ENCODE measurements at places on chromosomes 6 and 20. TPM values are rescaled to one million over a fixed set of nuclear protein-coding genes. Genes with fewer than 3 reads are reported as not detected.

- H3K4me1 ChIP-seq = peaks cover 33% of the 10 kb centered on the region
- H3K4me3 ChIP-seq = peak overlapping the region; percentile 98
- DNase-seq = peak; percentile 46
- peak overlapping the region; percentile 97 for H3K27ac ChIP-seq
- H3K27me3 ChIP-seq = peaks cover 5% of the 10 kb centered on the region
- H3K36me3 ChIP-seq = peaks cover 9% of the 10 kb centered on the region
Observed at GRCh38 chr6:45420083-45420908, 42.6 kb upstream of the SUPT3H start.

- peaks cover 7% of the 10 kb centered on the region for H3K36me3 ChIP-seq
- H3K4me3 ChIP-seq = no peak overlapping the region
- peaks cover 10% of the 10 kb centered on the region for H3K4me1 ChIP-seq
- H3K27me3 ChIP-seq = no peaks in the 10 kb centered on the region
- DNase-seq = no peak
Observed at GRCh38 chr6:107290491-107290890, 168.9 kb downstream of the PDSS2 start.

- H3K4me3 ChIP-seq = no peak overlapping the region
- peaks cover 2% of the 10 kb centered on the region for H3K36me3 ChIP-seq
- no peaks in the 10 kb centered on the region for H3K4me1 ChIP-seq
- DNase-seq = no peak
Observed at GRCh38 chr20:37114012-37114411, 18.2 kb upstream of the RBL1 start.

DNA sequence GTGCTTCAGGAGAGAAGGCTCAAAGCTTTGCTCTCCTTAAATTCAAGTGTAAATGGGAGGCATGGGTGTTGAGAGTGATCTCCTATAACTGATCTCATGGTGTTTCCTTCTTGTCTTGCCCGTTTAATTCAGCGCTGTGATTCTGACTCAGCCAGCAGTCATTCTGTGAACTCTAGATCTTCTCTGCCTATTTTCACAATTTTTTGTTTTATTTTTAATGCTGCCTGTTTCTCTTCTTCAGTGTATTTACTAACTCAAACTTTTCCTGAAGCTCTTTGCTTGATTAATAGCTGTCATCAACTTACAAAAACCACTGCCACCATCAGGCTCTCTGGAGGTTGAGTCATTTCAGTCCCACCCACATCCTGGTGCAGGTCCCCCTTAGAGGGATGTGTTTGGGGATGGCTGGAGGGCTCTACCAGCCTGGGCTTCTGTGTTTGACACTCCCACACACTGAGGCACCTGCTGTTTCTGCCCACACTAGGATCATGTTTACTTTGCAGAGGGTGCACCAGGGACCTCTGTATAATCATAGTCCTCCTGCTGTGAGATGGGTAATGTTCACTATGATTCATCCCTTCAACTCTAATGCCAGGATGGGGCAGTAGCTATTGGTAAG is 94.0 kb downstream of the SHLD1 start:
- no peaks in the 10 kb centered on the region for H3K27me3 ChIP-seq
- peaks cover 4% of the 10 kb centered on the region for H3K36me3 ChIP-seq
- H3K4me1 ChIP-seq = peaks cover 43% of the 10 kb centered on the region
- H3K4me3 ChIP-seq = peak overlapping the region; percentile 57

GRCh38 chr20:59630526-59630925 is 26.2 kb downstream of the PHACTR3 start:
- H3K27me3 ChIP-seq = peaks cover 59% of the 10 kb centered on the region
- H3K4me3 ChIP-seq = no peak overlapping the region
- H3K4me1 ChIP-seq = no peaks in the 10 kb centered on the region
- DNase-seq = no peak
- H3K27ac ChIP-seq = no peak overlapping the region
- H3K36me3 ChIP-seq = no peaks in the 10 kb centered on the region

APOBEC2 gene
- total RNA-seq = not detected

DNA sequence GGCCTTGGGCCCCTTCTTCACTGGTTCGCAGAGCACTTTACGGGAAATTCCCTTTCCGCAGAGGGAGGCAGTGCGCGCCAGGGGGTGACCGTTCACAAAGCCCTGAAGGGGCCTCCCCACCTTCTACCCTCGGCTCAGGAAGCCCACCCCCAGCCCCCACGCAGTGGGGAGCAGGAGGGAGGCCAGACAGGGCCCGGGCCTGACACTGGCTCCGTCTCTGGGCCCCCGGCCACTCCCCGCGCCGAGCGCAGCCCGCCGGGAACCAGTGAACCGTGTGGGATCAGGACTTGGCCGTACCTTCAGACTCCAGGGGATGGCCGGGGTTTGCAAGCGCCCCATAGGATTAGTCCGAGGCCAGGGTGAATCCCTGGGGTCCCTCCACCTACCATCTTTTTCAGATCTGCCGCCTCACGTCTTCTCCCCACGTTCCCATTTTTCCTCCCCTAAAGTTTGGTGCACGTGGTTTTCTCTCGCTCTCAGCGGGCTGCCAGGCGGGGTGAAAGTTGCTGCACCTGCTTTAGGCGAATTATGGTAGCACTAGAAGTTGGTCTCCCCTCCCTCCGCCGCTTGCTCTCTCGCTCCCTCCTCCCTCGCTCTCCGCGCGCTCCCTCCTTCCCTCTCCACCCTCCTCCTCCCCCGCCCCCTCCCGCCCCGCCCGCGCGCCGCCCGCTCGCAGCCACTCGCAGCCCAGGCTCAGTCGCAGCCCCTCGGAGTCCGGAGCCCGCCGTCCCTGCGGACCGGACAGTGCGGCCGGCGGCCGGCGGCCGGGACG is at the start of gene FOXP4:
TSS of gene FOXP4 (plus strand) at position 679 of the 772 bp plus-strand sequence. CDS start 19,380 bp downstream, outside the sequence.
- peak within 1 kb of the TSS; percentile 96 for H3K4me3 ChIP-seq
- H3K4me1 ChIP-seq = peaks cover 20% of the 10 kb centered on the region
- H3K36me3 ChIP-seq = peaks cover 2% of the 10 kb centered on the region
- DNase-seq = peak; percentile 68

DNA sequence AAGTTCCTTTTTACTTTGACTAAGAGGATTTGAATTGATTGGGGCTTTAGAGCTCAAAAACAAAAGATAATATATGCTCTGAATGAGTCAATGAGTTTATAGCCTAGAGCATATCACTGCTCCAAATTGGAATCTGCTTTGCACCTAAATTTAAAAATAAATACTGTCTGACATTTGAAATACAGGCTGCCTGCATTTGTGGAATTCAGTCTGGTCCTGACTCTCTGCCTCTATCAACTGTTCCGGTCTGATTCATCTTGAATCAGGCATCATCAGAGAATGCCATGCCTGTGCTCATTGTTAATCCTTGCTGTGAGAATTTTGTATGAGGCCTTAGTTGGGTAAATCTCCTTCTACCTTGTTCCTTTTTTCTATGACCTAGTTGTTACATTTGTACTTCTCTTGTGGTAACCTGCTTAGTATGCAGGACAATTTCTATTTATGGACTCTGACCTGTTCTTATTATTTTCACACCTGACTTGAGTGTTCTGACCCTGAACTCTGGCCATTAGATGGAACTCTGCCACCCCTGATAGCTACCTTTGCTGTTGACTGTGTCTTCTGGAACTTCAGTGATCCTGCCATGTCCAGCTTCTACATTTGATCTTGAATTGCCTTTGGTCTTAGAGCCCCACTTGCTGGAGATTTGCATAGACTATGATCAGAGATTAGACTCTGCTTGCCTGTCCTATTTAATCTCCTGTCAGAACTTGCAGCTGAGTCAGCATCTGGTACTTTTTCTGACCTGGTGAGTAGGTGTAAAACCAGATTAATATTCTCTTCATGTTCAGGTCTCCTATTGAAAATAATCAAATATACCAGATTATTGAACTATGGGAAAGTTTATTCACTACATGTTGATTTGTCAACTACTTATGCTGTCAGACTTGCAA is 442.7 kb upstream of the HS3ST5 start:
- no peak overlapping the region for H3K4me3 ChIP-seq
- no peaks in the 10 kb centered on the region for H3K36me3 ChIP-seq
- no peak overlapping the region for H3K27ac ChIP-seq
- no peaks in the 10 kb centered on the region for H3K27me3 ChIP-seq

PLCB1 gene
- 23.1 TPM for total RNA-seq

DNA sequence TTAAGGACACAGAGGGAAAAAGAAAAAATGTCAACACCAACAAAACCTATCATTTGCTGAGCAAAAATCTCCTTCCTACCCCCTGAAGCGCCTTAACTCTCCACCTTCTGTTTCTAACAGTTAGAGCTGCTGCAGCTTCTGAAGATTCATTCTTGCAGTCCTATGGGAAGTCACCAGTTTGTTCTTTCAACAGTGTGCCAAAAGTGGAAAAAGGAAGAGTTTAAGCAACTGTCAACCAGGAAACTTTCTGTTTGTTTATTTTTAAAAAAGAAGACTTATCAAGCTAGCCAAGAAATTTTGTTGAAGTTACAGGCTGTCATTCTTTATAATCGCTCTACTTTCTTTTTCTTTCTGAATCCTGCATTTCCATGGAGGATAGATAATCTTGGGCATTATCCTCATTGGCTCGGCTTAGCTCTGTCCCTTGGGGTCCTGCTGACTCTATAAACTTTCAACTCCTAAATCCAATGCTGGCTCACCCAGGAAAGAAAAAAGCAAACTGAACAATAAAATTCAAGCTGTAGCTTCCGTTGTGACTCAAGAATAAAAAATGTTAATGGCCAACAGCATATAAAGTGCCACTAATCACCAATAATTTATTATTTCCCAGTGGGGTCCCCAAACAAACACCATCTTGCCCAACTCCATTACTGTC is 172.8 kb upstream of the CITED2 start:
- H3K27me3 ChIP-seq = no peaks in the 10 kb centered on the region
- no peak for DNase-seq
- H3K27ac ChIP-seq = no peak overlapping the region
- peak overlapping the region; percentile 1 for H3K4me3 ChIP-seq
- H3K4me1 ChIP-seq = peaks cover 22% of the 10 kb centered on the region
- no peaks in the 10 kb centered on the region for H3K36me3 ChIP-seq

DNA sequence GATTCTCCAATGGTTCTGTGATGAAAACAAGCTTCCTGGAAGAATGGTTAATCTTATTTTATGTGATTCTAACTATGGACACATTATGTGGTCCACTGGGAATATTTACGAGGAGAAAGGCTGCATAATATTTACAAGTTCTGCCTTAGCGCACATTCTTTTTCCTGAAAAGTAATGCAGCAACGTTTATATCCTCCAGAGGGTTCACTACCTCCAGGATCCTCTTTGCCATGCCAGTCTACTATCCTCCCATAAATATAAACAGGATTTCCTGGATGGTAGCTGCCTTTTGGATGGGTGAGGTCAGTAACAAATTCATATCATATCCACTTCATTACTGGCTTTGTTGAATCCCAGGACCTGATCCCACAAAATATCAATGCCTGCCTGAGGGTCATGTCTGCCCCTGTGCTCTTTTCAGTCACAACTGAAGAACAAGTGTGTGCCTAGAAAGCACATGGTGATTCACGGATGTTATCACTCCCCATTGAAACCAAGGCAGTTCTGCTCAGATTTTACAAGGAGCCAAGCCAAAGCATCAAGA is 30.4 kb downstream of the ADGRF5 start:
- H3K4me3 ChIP-seq = no peak overlapping the region
- H3K4me1 ChIP-seq = no peaks in the 10 kb centered on the region
- no peak for DNase-seq
- no peaks in the 10 kb centered on the region for H3K36me3 ChIP-seq

DNA sequence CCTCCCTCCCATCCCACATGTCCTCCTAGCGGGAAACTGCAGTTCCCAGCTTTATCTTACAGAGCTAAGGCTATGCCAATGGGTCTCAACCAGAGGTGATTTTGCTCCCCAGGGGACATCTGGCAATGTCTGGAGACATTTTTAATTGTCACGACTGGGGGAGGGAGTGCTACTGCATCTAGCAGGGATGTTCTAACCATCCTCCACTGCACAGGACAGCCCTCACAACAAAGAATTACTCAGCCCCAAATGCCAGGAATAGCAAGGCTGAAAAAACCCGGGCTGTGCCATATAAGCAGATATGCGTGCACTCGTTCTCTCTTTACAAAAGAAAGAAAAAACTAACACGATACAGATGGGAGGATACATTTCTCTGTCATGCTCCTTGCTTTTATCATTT is 8.5 kb downstream of the MRPS18A start:
- no peaks in the 10 kb centered on the region for H3K27me3 ChIP-seq
- peaks cover 5% of the 10 kb centered on the region for H3K36me3 ChIP-seq

- H3K36me3 ChIP-seq = no peaks in the 10 kb centered on the region
- DNase-seq = no peak
- no peaks in the 10 kb centered on the region for H3K27me3 ChIP-seq
Observed at GRCh38 chr6:26045928-26046368, 41.3 kb upstream of the HFE start.

DNA sequence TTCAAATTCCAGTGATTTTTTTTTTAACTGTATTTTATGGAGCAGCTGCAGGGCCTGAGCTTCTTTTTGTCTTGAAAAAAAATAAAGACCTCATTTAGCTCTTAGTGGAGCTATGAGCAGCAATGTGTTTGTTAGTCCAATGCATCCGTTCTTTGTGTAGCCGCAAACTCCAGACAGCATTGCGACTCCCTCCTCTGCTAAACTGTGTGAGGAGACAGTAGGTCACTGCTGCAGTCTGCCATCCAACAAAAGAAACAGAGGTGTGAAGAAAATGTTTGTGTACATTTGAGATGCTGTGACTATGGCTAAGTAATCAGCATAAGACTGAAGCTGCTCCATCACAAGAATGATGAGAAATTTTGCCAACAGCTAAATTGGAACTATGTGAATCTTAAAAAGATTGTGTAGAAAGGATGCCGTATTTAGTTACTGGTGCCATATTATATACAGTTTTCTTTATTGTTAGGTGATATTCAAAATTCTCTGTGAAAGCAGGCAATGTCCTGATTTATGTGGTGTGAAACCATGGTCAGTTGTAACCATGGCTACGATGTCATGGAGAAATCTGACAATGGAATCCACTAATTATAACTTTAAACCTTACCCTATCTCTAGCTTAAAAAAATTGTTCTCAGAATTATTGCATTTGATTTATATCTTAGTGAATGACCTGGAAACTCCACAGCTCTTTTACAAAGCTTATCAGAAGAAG is 428.8 kb upstream of the EPHA7 start:
- no peaks in the 10 kb centered on the region for H3K4me1 ChIP-seq
- H3K4me3 ChIP-seq = no peak overlapping the region
- H3K27me3 ChIP-seq = no peaks in the 10 kb centered on the region
- H3K36me3 ChIP-seq = no peaks in the 10 kb centered on the region
- no peak for DNase-seq
- no peak overlapping the region for H3K27ac ChIP-seq

GLP1R gene
- total RNA-seq = not detected

DNA sequence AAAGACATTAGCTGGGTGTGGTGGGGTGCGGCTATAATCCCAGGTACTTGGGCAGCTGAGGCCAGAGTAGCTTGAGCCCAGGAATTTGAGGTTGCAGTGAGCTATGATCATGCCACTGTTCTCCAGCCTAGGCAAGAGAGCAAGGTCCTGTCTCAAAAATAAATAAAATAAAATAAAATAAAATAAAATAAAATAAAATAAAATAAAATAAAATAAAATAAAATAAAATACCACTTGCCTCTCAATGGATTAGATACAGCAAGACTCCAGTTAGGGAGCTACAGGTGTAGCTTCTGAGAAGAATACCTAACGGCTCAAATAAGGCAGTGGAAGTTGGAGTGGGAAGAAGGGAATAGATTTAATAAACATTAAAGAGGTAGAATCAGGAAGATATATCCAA is 13.7 kb upstream of the PAK5 start:
- H3K4me1 ChIP-seq = no peaks in the 10 kb centered on the region
- H3K4me3 ChIP-seq = no peak overlapping the region
- H3K27ac ChIP-seq = no peak overlapping the region
- H3K27me3 ChIP-seq = no peaks in the 10 kb centered on the region
- H3K36me3 ChIP-seq = no peaks in the 10 kb centered on the region
- no peak for DNase-seq

All from T-helper 17 cell (primary cell).